ENCODE measurements at places on chromosomes 7 and 10. TPM values are rescaled to one million over a fixed set of nuclear protein-coding genes. Genes with fewer than 3 reads are reported as not detected.

The PTPRZ1 gene
- 11.8 TPM for polyA plus RNA-seq

The OPN1SW gene
- 1.9 TPM for polyA plus RNA-seq

The WEE2 gene
- polyA plus RNA-seq: 0.34 TPM

The TMEM213 gene
- polyA plus RNA-seq: not detected

The SGMS1 gene
- 5.7 TPM for polyA plus RNA-seq

The GCK gene
- 7.4 TPM for polyA plus RNA-seq

The SEMA3E gene
- polyA plus RNA-seq: 8.2 TPM

The IL15RA gene
- not detected for polyA plus RNA-seq

The CALHM3 gene
- not detected for polyA plus RNA-seq

The URGCP gene
- 49.6 TPM for polyA plus RNA-seq

The CPED1 gene
- not detected for polyA plus RNA-seq

The DRGX gene
- not detected for polyA plus RNA-seq

The CNPY1 gene
- 4.2 TPM for polyA plus RNA-seq

The TMEM130 gene
- polyA plus RNA-seq: 12.3 TPM

The PNLIPRP3 gene
- not detected for polyA plus RNA-seq

The STAG3 gene
- not detected for polyA plus RNA-seq

The SPAG6 gene
- not detected for polyA plus RNA-seq
